ENCODE measurements at places on chromosomes 1 and 21.

DNA sequence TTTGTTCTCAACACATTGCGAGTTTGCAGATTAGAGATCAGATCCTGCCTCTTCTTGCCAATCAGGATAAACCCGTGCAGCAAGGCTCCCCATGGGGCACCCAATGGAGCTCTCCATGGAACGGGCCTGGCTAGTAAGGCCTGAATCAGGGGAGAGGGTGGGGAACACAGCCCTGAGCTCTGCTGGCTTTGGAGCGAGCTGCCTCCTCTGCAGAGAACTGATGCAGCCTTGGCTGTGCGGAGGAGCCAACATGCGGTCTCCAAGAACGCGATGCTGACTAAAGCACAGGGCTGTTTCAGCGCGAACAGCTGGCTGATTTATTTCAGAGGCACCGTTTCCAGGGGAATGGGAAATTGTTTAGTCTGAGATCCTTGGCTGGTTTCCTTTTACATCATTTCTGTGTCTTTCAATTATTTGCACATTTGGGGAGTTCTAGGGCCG, 139.7 kb downstream of the TSEN15 start:
- peak; percentile 19 for DNase-seq

DNA sequence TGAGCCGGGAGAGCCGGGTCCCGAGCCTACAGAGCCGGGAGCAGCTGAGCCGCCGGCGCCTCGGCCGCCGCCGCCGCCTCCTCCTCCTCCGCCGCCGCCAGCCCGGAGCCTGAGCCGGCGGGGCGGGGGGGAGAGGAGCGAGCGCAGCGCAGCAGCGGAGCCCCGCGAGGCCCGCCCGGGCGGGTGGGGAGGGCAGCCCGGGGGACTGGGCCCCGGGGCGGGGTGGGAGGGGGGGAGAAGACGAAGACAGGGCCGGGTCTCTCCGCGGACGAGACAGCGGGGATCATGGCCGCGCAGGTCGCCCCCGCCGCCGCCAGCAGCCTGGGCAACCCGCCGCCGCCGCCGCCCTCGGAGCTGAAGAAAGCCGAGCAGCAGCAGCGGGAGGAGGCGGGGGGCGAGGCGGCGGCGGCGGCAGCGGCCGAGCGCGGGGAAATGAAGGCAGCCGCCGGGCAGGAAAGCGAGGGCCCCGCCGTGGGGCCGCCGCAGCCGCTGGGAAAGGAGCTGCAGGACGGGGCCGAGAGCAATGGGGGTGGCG, 371 bp downstream of the ARID1A start:
- no peak for DNase-seq

DNA sequence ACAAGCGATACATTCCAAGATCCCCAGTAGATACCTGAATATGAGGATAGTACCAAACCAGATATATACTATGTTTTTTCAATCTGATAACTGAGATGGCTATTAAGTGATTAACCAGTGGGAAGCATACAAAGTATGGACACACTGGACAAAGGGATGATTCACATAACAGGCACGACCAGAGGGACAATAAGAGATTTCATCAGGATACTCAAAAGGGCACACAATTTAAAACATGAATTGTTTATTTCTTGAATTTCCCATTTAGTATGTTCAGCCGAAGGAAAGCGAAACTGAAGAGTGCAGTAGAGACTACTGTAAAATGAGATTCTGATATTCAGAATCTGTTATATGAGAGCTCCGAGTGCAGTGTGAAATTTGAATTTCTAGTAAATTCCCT, 10.6 kb downstream of the ZZZ3 start:
- DNase-seq, result peak; percentile 18

DNA sequence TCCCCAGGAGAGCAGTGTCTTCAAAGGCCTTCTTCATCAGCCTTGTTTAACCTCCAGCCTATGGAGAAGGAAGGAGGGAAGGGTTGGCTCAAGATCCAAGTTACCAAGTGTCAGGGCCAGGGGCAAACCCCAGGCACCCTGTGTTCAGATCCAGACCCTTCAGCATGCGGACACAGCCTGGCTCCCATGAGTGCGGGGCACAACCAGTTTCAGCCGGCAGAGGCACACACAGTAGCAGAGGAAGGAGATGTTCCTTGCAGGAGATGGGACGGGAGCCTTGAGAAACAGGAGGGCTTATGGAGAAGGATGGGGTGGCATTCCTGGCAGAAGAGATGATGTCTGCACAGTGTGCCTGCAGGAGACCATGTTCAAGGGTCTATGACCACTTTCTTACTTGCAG, 161.7 kb upstream of the EDN2 start:
- DNase-seq, result no peak

DNA sequence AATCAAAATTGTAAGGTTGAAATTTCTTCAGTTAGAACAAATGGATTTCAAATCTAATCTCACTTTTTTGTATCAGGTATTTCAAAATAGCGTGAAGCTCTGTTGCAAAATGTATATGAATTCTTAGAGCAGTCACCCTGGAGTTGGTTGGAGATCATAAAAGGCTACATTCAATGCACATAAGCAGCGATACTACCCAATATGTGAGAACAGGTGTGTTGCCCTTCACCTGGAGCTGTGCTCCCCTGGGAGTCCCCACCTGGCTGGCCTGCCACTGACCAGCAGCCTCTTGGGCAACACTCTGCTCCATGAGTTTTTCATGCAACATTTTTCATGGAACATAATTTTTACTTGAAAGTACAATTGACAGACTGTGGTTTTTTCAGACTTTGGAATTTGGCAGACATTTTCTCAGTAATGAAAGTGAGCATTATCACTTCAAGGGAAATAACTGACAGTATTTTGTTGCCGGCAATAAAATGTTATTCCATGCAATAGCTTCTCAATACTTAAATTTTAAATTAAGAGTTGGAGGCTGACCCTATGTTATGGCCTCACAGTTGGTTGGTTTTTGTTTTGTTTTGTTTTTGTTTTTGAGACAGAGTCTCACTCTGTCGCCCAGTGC, 95.1 kb downstream of the ST3GAL3 start:
- no peak for DNase-seq

DNA sequence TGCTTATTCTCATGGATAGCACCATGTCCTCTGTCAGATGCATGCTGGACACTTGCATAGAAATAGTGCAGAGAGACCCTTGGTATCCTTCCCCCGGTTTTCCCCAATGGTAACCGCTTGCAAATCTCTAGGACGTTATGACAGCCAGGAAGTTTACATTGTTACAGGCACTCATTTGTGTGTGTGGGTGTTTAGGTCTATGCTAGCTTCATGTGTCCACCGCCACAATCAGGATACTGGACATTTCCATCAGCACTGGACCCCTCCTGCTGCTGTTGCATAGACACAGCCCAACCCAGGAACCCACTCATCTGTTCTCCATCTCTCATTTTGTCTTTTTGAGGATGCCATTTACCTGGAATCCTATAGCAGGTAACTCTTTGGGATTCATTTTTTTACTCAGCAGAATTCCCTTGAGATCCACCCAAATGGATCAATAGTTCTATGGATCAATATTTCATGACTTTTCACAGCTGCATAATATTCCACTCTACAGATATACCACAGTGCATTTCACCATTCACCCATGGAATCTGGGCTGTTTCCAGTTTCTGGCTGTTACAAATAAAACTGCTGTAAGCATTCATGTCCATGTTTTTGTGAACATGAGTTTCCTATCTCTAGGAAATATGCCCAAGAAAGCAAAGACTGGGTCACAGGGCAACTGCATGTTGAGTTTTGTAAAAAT, 6.6 kb upstream of the WNT9A start:
- no peak for DNase-seq

All from anterior cingulate cortex (tissue), 58 donors.